ENCODE measurements at places on chromosomes 16 and 17. TPM values are rescaled to one million over a fixed set of nuclear protein-coding genes. Genes with fewer than 3 reads are reported as not detected.

GRCh38 chr17:38442548-38442947 is 14.3 kb downstream of the ARHGAP23 start:
- no peak for DNase-seq

GRCh38 chr17:50672831-50673551 is 34.7 kb downstream of the ANKRD40 start:
- DNase-seq = no peak

DNA sequence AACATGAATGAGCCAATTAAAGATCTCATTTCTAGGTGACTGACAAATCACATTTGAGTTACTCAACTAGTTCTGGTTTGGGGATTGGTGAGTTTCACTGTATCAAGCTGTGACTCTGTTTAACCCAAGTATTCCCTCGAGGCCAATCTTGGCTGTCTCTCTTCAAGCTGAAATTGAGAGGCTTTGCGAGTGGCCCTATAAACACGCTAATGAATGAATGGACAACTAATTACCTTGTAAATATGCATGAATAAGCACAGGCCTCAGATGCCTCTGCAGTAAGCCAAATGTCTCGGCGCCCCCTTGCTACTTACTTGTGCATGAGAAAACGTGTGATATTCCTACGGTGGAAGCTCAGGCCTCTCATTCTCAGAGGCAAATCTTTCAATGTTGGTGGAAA is 450.3 kb upstream of the PSMD7 start:
- DNase-seq = no peak

DNA sequence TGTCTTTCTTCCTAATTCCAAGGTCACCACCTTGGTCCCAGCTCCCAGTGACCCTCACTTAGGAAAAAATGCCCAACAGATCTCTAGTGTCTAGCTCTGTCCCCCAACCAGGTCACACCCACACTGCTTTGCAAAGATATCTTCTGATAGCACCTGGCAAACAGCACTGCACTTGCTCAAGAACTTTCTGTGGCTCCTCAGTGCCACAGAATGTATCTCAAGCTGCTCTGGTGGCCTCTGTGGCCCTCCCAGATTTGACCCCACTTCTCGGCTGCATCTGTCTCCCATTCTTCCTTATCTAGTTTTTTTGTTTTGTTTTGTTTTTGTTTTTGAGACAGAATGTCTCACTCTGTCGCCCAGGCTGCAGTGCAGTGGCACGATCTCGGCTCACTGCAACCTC is 5.0 kb downstream of the ZNF688 start:
- DNase-seq = no peak

GRCh38 chr16:4477966-4478365 is 1.8 kb downstream of the HMOX2 start:
- no peak for DNase-seq

- no peak for DNase-seq
Measured at GRCh38 chr17:51120357-51120738, 320 bp downstream of the SPAG9 start.

DNA sequence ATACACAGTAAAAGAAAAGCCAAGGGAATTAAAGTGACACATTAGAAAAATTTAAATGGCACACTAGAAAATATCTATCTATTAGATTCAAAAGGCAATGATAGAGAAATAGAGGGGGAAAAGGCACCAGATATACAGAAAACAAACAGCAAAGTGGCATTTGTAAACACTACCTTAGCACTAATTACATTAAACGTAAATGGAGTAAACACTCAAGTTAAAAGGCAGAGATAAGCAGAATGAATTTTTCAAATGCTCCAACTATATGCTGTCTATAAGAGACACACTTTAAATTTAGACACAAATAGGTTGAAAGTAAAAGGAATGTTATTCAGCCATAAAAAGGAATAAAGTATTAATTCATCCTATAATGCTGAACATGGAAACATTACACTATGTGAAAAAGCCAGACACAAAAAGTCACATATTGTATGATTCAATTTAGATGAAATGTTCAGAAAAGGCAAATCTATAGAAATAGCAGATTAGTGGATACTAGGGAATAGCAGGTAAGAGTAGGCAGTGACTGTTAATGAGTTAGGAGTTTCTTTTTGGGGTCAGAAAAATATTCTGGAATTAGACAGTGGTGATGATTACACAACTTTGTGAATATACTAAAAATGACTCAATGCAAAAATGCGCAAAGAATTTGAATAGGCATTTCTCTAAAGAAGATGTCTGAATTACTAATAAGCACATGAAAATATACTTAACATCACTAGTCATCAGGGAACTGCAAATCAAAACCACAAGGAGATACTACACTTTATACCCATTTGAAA is 92.4 kb downstream of the BRIP1 start:
- no peak for DNase-seq

Gene ATP6V0C
- 103 TPM for total RNA-seq

Gene KRTAP4-12
- total RNA-seq = 6.1 TPM

Gene RND2
- total RNA-seq = 0.79 TPM

Gene ETV4
- 6.9 TPM for total RNA-seq

Gene C16orf95
- total RNA-seq = not detected

Gene KRTAP2-1
- total RNA-seq = 20.1 TPM

Measured in suprapubic skin (tissue), 4 donors.